ENCODE measurements at places on chromosomes 5 and 9. TPM values are rescaled to one million over a fixed set of nuclear protein-coding genes. Genes with fewer than 3 reads are reported as not detected.

The NEURL1B gene
- total RNA-seq: 22.0 TPM

DNA sequence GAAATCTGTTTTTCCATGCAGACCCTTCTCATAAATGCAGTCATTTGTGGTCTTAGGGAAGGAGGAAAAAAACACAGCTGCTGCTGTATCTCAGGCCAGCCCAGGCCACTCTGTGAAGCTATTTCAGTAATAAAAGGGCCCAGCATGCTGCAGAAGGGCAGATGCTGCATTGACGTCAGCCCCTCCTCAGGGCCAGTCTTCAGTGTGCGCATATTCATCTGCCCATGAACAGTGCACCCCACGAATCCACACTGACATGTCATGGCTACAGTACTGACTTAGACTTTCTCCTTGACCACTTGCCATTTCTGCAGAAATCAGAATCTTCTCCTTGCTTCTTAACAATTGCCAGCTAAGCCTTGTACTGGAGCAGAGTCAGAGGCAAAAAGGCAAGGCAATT is 304.7 kb downstream of the GABRG2 start:
- no peak for DNase-seq

DNA sequence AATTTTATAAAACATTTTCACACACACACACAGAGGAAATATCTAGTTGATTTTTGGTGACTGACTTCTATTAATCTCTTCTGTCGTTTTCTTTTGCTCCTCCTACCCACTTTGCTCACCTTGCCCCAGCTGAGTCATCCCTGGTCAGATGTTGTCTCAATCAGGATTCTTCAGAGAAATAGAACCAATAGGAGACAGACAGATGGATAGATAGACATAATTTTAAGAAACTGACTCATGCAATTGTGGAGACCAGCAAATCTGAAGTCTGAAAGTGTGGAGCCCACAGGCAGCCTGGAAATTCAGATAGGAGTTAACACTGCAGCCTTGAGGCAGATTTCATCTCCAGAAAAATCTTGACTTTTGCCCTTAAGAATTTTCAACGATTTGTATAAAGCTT is 37.0 kb upstream of the PIK3R1 start:
- DNase-seq: no peak

GRCh38 chr5:149852641-149853330 is 91.8 kb downstream of the PDE6A start:
- peak; percentile 57 for DNase-seq

DNA sequence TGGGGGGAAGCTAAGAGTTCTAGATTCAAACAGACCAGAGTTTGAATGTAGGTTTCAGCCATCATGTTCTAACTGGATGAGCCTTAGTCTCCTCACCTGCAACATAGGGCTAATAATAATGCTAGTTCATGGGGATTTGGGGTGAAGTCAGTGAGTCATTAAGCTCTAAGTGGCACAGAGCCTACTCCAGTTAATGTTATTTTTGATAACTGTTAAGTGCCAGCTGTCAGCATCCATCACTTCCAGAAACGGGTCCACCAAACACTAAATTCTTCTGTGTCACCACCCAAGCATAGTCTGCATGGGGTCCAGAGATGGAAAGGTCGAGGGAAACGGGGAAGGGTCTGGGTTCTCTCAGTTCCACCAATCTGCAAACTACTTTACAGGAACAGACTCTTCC is 1.8 kb upstream of the TSC1 start:
- DNase-seq: no peak

GRCh38 chr5:155827949-155828348 is 499.0 kb upstream of the SGCD start:
- no peak for DNase-seq

DNA sequence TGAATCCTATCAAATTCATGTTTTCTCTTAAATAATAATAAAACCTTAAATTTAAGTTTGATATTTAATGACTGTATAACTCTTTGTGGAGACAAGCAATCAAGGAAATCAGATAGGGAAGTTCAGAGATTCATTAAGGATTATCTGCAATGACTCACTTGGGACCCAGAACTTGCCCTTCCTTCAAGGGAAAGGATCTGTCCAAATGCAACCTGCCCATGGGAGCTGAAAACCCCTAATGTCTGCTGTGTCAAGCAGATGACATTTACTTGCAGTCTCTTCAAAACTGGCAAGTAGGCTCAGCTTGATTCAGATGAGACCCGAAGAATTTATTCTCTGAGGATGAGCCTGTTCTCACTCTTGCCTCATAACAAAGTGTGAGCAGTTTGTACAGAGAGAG is 1577.6 kb downstream of the EFNA5 start:
- DNase-seq: no peak

GRCh38 chr9:126389992-126390391 is 63.4 kb downstream of the MVB12B start:
- no peak for DNase-seq

DNA sequence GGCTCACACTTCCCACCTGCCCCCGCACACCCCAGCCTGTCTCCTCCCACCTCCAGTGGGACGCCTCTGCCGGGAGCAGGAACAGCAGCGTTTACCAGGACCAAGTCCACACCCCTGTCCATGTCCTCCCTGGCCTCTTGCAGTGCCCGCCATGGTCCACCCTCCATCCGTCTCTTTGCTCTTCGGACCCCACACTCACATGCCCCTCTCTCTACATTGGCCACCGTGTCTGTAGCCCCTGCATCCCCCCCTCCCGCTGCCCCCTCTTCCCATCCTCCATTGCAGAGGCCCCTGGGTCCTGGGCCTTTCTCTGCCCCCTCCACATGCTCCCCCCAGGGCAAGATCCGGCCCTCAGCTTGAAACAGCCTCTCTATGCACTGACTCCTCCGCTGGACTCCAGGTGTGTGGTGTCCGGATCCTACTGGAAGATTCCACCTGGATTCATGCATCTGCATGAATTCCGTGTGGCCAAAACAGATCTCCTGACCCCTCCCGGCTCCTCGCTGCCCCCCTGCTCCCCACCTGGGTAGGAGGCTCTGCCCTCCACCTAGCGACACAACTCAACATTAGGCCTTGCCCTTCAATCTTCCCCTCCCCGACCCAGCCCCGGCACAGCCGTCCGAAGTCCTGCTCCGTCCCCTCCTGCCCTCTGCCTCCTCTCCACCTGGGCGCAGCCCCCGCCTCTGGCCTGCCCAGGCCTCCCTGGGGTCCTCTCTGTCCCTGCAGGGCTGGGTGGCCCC is 168.5 kb downstream of the OLFM1 start:
- peak; percentile 62 for DNase-seq

GRCh38 chr5:72293495-72294055 is 26.5 kb downstream of the MRPS27 start:
- no peak for DNase-seq

The NRARP gene
- total RNA-seq: 11.3 TPM

The TIGD6 gene
- 5.8 TPM for total RNA-seq

- no peak for DNase-seq
Measured at GRCh38 chr5:131740477-131740876, 56.3 kb downstream of the FNIP1 start.

GRCh38 chr5:134248256-134248655 is 22.4 kb upstream of the PPP2CA start:
- no peak for DNase-seq

The FAM221B gene
- total RNA-seq: not detected

GRCh38 chr9:107711542-107711941 is 222.0 kb upstream of the KLF4 start:
- DNase-seq: peak; percentile 7

DNA sequence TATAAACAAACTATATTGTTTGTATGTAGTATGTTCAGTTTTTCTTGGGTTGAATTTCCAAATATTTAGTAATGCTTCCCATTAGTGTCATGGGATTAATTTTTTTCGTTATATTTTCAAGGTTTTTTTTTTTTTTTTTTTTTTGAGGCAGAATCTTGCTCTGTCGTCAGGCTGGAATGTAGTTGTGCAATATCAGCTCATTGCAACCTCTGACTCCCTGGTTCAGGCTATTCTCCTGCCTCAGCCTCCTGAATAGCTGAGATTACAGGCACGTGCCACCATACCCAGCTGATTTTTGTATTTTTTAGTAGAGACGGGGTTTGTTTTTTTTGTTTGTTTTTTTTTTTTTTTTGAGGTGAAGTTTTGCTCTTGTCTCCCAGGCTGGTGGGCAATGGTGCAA is 10.6 kb downstream of the DDX46 start:
- DNase-seq: no peak

DNA sequence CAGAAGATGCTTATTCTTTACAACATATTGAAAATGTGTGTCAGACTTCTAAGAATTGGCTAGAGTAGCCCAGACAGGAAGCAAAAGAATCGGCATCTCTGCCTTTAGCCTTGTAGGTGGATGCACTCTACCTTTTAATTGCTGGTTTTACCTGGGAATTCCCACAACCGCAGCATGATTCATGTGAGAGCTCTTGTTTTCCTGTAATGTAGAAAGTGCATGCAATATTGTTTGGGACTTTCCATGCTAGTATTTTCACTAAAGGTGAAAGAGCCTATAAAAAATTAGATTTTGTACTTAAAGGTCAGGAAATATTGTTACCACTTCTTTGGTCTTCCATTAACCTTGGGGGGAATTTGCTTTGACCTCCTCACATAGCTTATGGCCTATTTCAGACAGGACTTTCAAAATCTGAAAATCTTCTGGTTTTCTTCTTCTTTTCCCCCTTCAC is 89.8 kb downstream of the NTRK2 start:
- no peak for DNase-seq

DNA sequence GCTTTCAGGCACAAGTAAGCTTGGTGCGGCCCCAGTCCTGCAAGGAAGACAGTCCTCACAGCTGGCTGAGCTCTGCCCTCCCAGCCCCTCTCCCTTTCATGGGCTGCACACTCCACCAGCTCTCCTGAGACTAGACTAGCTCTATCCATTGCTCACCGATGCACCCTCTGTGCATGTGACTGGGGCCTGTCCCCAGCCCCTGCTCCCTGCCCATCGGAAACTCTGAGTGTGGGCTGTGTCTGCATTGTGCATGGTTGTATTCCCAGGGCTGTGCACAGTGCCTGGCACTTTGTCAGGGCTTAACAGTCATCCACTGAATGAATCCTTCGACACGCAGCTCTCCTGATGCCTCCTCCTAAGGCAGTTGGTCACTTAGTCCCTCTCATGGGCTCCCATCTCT is 92.2 kb downstream of the PPARGC1B start:
- DNase-seq: no peak

GRCh38 chr5:154002093-154002492 is 36.6 kb downstream of the FAM114A2 start:
- DNase-seq: peak; percentile 87

DNA sequence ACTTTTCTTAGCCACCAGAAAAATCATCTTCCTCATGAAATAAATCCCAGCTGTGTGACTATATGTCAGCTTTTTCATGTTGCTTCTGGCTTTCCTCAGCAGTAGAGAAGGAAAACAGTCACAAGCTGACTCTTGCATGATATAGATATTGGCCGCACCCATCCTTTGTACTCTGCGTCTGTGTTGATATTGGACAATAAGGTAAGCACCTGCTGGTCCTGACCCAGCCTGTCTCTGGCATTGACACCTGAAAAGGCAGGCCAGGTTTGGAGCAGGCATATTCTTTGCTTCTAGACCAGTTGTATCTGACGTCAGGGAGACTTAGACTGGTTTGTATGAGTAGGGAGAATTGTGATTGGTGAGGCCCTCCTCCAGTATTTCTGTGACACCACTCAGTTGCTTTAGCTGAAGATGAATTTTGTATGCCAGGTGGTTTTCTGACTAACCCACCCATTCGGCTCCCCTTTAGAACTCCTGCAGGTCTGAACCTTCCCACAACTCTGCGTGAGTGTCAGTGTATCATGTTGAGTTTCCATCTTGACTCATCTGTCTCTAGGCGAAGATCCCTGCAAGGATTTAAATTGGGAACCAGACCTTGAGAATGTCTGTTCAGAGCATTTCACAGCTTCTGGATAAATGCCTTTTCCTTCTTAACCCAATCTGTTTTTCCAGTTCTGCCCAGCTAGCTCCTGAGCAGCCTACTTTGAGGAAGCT is 151.2 kb upstream of the RUSC2 start:
- DNase-seq: no peak

GRCh38 chr5:56963246-56963645 is 11.3 kb upstream of the MIER3 start:
- no peak for DNase-seq

- no peak for DNase-seq
Measured at GRCh38 chr9:68750255-68750654, 45.2 kb downstream of the PIP5K1B start.

GRCh38 chr9:83569326-83569725 is 31.1 kb upstream of the FRMD3 start:
- DNase-seq: no peak

GRCh38 chr5:147467973-147468508 is 41.8 kb downstream of the DPYSL3 start:
- no peak for DNase-seq

The DMRTA1 gene
- total RNA-seq: 1.9 TPM
